ENCODE measurements at places on chromosomes 4 and X.

DNA sequence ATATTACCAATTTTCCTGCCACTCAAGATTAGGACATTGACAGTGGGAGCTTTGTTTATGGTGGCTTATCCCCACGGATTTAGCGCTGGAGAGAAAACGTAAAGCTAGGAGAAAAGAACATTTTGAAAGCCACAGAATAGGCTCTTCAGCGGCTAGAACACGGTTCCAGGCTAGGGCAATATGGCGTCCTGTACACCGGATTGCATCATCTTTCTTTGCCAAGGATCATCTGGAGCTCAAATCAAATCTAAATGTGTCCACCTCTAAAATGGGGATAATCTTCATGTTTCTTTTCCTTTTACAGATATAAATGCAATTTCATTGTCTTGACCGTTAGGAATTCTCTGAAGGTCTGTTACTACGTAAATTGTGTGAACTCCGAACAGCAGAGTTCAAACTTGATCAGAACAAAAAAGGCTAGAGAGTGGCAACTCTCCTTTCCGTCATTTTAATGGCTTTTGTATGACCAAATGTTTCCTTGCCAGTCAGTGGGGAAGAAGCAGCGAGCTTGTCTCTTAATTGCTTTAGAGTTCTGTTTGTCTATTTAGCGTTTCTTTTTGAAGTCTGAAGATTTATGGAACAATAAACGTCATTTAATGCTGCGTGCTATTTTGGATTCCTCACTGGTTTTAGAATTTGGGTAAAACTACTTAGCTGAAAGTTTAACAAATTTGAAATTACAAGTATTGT, 2.6 kb upstream of the WWC2 start:
- no peak for DNase-seq

DNA sequence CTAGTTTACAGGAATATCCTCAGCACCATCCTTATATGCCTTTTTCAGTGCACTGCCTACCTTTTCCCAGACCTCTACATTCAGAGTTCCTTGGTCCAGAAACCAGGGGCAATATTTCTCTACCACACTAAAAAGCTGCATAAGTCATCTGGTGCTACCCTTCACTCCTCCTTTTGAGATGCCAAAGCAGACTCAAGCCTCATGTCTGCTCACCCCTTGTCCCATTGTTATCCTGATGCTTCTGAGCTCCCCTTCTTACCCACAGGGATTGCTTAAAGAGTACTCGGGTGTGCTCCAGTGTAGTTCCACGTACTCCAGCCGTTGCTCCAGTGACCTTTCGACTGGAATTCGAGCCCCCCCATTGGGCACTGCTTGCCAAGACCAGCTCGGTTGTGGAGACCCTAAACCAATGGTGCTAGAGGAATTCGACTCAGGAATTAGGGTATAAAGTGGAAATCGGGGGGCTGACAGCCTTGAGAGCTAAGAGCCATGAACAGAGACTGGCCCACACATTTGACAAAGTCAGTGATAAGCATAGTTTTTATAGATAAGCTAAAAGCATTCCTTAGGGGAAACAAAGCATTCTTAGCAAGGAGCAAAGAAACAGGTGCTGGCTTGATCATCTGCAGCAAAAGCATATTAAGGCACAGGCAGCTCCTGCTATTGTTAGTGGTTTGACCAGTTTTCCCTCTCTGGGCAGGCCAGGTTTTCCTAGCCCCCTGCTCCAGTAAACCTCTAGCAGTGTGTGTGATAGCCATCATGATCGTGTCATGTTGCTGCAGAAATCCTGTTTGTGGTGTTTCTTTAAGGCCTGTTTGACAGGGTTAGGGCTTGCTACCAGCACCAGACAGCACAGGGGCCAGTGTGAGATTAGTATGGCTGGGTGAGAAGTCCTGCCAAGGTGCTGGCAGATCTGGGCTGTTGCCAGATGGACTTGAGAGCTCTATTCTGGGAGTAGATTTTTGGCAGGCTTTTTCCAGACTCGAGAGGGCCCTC, 57.5 kb upstream of the WDR1 start:
- no peak for DNase-seq

GRCh38 chr4:25157081-25157480, 3.2 kb downstream of the SEPSECS start:
- no peak for DNase-seq

DNA sequence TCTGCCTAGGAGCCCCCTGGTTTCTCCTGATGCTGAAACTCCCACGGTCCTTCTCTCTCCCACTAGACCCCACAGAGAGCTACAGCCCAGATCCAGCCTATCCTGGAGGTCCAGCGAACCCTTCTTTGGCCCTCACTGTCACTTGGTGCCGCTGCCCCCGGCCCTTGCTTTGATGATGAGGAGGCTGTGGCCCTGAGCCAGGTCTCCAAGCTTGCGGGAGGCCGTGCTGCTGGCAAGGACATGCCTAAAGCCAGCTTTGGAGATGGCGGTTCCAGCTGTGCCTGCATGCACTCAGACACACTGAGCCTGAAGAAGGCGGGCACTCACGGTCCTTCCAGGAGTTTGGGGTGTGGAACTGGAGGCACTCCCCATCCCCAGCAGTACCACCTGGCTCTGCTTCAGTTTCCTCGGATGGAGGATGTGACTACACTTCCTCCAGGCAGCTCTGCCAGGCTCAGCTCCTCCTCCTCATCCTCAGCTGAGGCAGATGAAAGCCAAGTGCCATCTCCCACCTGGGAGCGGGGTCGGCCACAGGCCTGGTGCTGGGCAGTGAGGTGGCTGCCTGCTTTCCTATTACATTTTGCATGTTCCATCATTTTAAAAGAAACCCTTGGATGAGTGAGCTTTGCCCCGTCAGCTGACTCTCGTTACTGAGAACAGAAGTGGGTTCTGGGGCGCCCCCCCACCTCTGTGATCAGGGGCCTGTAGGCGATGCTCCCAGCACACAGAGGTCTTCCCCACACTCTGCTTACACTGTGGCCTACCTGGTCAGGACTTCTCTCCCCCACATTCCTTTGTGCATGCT, 9.0 kb downstream of the TNIP2 start:
- DNase-seq = no peak

GRCh38 chr4:73311428-73311827, 52.8 kb upstream of the ANKRD17 start:
- no peak for DNase-seq

- DNase-seq = no peak
Measured at GRCh38 chr4:112889619-112890527, 159.6 kb upstream of the ANK2 start.

DNA sequence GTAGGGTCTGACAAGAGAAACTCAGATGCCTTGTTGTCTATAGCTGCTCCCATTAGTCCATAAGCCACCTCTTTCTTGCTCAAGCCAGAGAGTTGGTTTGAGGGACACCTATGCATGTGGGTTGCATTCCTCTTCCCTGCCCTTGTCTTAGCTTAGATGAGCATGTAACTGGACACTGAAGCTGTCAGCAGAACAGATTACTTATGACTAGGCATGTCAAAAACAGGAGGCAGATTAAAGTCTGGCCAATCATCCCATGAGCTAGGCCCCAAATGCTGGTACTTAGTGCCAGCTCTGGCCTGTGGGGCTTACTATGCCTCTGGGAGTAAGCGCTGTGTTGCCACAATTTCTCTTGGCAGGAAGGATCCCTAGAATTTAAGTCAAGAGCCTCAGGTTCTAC, 215.2 kb downstream of the AR start:
- no peak for DNase-seq

- no peak for DNase-seq
Measured at GRCh38 chrX:24398766-24399165, 38.3 kb downstream of the SUPT20HL1 start.

DNA sequence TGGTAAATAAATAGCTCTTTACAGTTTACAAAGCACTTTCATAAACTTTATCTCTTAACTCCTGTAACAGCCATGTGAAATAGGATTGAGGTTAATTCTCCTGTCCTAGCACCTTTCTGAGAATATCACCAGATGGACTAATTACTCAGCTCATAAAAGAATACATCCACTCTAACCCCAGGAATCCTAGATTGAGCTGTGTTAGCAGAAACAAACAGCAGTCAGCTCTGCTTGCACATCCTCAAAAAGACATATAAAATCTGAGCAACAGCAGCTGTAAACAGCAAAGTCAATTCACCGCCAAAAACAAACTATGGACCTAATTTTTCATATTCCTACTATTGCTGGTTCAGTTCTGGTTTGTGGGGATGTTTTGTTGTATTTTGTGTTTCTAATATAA, 182.8 kb downstream of the QDPR start:
- DNase-seq = no peak

DNA sequence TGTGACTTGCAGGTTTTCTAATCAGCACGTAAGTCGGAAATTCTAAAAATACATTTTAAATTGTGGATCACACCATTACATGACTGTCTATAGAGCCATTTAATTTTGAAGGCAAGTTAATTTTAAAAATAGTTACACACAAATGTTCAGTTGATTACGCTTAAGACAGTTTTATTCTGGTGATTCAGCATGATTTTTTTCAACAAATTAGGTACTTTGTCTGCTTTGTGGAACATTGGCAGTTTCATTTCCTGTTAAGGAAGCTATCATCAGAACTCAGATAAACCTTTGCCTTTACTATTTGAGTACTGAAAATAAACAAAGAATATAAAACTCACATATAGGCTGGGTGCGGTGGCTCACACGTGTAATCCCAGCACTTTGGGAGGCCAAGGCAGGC, 19.5 kb downstream of the SAT1 start:
- DNase-seq = no peak

GRCh38 chr4:14076776-14077175, 449.3 kb upstream of the BOD1L1 start:
- no peak for DNase-seq

DNA sequence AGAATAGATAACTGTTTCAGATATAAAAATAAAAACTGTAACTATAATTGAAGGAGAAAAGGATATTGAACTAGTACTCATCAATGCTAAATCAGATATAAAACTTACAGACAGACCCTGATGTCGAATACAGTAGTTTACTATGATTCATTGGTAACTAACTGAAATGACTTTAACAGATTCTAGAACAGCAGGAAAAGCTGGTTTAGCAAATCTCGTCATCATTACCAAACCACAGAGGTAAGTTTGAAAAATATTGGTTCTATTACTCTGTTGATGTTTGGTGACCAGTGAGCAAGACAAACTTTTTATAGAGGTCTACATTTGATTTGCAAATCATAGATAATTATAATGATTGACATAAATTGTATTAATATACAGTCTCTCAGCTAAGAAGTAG, 551.4 kb upstream of the ADGRL3 start:
- DNase-seq = no peak

- no peak for DNase-seq
Measured at GRCh38 chrX:18537524-18537923, 112.1 kb downstream of the CDKL5 start.

DNA sequence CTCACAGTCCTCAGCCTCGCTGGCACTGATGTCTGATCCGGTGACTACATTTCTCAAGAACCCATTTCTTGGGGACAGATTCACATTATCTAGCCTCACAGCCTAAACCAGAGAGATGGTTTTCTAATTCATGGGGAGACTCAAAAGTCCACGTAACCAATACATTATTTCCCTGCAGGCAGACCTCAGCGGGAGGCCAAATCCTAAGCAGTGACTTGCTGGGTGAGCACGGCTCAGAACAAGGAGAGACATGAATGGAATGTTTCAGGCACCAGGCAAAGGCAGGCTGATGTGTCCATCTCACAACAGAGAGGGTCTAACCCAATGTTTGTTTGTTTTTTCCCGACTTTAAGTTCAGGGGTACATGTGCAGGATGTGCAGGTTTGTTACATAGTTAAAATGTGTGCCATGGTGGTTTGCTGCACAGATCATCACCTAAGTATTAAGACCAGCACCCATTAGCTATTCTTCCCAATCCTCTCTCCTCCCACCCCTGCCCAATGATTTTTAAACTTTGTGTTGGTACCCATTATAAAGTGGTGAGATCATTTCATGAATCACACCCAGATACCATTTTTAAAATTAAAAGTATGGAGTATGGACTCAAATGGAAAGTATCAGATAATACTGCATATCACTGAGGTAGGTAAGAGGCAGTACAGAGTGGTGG, 53.3 kb downstream of the SCD5 start:
- no peak for DNase-seq

DNA sequence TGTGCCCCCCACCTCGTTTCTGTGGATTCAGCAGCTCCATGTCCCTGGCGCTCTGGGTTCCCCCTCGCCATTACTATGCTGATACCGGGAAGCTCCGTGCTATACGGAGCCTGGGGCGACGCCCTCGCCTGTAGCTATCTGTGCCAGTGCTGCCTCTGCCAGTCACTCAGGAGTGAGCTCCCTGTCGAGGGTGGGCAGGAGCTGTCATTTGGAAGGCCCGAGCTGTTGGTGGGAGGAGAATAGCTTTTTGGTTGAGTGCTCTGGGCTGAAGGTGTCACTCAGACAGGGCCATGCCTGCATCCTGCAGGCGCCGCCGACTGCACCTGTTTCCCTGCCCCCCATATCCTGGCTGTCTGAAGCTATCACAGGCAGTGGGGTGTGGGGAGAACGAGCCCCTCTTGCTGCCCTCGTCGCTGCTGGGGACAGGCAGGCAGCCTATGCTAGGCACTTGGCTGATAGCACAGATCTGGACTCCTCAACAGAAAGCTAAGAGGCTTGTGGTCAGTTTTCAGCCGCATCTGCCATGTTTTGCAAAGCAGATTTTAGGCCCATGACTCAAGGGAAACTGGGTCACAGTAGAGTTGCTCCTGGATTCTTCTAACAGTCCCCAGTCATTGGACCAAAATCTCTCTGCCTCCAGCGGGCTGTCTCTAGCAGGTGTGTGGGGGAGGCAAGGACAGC, 31.8 kb downstream of the CPLX1 start:
- DNase-seq = no peak

GRCh38 chr4:55615008-55615407, 21.1 kb downstream of the NMU start:
- DNase-seq = no peak

DNA sequence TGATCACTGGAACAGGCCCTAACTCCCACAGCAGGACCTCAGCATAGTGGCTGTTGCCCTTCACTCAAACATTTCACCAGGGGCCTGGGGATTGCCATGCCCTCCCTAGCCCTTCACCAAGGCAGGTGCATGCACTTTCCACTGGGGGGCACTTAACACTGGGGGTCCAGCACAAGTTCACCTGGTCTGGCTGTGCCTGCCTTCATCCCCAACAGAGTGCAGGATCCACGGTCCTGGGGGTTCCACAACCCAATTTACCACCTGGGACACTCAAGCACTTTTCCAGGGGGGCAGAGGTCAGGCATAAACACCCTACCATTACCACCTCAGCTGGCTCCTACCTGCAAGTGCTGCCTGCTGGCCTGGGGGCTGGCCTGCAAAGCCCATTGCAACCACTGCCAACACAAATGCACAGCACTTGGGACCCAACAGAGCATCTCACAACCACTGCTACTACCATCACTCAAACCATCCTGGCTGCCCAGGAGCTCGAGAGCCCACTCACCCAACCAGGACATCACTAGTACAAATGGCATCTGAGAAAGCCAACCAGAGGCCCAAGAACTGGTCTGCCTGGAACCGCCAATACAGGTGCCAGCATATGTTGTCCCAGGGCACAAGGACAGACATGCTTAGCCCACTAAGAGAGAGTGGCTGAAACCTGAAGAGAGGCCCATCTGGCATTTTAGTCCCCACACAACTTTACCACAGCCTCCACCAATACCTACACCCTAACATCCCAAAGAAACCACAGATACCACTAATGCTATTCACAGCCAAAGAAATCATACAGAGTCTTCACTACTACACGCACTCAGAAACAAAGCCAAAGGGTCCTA, 43.1 kb downstream of the NAT8L start:
- no peak for DNase-seq

- DNase-seq = no peak
Measured at GRCh38 chr4:8585186-8585585, 5.0 kb downstream of the GPR78 start.

- no peak for DNase-seq
Measured at GRCh38 chrX:17323397-17323796, 51.6 kb upstream of the NHS start.

- DNase-seq = no peak
Measured at GRCh38 chr4:3054169-3054759, 20.1 kb downstream of the HTT-AS start.
